NK-92 treated with Interleukin-12 subunit alpha and Interleukin-12 subunit beta, amount 100 ng/mL, for 24 hours (cell line): ENCODE measurements at places on chromosomes 4 and X.

DNA sequence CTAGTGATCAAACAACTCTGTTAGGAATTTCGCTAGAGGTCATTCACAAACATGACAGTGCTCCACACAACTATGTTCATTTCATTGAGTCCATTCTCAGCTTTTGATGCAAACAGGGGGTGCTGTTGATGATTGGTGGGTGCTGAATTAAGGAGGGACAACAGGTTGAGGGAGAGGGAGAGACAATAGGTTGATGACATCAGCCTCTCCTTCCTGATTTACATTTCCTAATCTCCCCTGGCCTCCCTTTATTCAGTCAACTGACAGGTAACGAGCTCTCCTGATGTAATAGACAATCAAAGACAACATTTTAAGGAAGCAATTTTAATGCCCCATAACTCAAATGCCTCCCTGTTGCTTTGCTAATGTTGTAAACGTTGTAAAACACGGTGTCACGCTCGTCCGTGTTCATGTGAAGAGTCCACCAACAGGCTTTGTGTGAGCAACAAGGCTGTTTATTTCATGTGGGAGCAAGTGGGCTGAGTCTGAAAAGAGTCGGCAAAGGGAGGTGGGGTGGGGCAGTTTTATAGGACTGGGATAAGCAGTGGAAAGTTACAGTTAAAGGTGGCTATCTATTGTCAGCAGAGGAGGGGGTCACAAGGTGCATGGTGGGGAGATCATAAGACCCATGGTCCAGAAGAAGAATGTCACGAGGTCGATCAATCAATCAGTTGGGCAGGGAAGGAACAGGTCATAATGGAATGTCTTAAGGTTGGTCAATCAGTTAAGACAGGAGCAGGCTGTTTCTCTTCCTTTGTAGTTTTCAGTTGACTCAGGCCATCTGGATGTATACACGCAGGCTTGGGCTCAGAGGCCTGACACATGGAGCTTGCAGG, 4.8 kb upstream of the GAR1 start:
- DNase-seq: no peak

DNA sequence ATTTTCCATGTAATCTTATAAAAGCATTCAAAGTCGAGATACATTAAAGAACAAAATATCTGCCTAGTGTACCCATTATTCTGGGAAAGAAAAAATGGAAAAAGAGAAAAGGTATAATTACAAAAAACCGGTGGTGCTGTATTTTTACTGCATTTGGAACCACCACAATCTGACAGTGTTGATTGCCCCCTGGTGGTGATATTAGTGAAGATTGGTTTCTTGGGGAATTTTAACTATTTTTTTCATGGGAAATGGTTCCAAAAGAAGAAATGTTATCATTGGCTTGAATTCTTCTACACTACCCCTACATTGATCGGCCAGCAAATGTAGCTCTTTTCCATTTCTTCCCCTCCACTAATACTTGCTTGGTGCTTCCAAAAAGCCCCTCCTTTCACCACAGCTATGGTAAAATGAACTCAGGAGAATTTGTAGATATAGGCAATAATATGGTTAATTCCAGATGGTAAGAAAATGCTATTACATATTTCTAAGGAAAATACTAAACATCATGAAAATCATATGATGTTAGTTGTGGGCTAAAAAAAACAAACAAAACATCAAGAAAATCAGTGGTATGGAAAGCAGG, 50.0 kb downstream of the COX18 start:
- no peak for DNase-seq

GRCh38 chrX:68084765-68085164, 348.5 kb downstream of the OPHN1 start:
- no peak for DNase-seq

DNA sequence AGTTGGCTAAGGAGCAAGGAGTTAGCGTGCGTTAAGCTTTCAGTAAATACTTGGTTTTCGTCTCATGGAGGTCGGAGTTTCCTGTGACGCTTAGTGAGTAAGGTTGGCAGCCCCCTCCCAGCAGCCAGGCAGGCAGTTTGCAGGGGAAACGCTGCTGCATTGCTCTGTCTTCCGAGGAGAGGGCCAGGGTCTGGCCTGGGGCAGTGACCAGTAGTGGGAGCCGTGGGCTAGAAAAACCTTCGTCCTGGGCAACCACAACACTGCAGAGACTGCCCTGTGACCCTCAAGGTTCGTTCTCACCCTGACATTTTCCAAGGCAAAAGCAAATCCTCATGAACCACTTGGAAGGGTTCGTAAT, 432 bp downstream of the TMEM175 start:
- no peak for DNase-seq

GRCh38 chr4:105174098-105174497, 27.4 kb downstream of the TET2 start:
- no peak for DNase-seq

DNA sequence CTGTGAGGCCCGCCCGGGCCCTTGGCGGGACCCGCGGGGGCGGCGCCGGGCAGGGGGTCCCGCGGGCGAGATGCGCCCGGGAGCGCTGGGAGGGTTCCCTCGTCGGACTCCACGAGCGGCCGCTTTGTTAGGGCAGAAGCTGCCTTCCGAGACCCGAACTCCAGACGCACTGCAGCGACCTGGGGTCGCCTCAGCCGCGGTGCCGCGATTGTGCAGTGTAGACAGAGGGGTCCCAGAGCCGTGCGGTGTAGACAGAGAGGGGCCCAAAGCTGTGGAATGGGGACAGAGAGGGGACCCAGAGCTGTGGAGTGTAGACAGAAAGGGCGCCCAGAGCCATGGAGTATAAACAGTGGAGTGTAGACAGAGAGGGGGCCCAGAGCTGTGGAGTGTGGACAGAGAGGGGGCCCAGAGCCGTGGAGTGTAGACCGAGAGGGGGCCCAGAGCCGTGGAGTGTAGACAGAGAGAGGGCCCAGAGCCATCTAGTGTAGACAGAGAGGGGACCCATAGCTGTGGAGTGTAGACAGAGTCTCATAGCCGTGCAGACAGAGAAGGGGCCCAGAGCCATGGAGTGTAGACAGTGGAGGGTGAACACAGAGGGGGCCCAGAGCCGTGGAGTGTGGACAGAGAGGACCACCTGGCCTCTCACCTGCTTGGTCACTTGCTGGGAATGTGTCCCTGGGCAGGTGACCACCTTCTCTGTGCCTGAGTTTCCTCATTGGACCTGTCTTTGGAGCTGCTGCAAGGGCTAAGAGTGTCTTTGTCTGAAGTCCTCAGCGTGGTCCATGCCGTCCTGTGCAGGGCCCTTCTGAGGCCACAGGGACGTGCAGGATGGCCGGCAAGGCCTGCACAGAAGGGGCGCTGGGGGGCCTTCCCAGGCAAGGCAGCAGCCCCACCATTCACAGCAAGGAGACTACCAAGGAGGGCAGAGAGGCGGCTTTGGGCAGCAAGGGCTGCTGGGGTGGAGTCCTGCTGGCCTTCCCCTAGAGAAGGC, 875 bp downstream of the RGS12 start:
- no peak for DNase-seq

GRCh38 chrX:123814343-123814742, 45.5 kb upstream of the XIAP start:
- no peak for DNase-seq

DNA sequence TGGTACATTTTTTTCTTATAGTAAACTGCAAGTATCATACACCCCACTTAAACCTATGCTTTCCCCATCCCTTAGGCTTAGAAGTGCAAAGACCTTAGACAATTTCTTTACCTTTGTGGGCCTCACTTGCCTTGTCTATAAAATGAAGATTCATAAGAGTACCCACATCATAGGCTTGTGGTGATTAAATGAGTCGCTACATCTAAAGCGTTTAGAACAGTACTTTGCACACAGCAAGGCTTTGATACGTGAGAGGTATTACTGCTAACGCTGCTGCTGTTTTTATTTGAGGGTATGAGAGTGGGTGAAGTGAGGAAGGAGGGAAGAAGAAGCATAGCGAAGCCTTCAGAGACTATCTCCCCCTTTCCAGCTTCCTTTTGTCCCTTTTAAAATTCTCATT, 87.8 kb upstream of the RPS6KA3 start:
- DNase-seq: no peak

DNA sequence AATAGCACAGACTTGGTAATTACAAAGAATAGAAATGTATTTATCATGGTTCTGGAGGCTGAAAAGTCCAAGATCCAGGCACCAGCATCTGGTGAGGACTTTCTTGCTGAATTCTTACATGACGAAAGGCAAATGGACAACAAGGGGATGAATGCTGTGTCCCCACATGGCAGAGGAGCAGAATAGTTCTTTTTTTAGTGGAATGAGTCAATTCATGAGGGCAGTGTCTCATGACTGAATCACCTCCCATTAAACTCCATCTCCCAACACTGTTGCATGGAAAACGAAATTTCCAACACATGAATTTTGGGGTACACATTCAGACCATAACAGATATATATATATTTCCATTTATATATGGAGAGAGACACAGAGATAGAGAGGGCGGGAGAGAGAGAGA, 628.3 kb downstream of the TRIML1 start:
- no peak for DNase-seq

GRCh38 chr4:10715696-10716095, 31.1 kb upstream of the CLNK start:
- no peak for DNase-seq

GRCh38 chr4:113169368-113169767, 119.9 kb downstream of the ANK2 start:
- DNase-seq: no peak

- no peak for DNase-seq
Measured at GRCh38 chrX:148530464-148531077, 30.2 kb downstream of the AFF2 start.

DNA sequence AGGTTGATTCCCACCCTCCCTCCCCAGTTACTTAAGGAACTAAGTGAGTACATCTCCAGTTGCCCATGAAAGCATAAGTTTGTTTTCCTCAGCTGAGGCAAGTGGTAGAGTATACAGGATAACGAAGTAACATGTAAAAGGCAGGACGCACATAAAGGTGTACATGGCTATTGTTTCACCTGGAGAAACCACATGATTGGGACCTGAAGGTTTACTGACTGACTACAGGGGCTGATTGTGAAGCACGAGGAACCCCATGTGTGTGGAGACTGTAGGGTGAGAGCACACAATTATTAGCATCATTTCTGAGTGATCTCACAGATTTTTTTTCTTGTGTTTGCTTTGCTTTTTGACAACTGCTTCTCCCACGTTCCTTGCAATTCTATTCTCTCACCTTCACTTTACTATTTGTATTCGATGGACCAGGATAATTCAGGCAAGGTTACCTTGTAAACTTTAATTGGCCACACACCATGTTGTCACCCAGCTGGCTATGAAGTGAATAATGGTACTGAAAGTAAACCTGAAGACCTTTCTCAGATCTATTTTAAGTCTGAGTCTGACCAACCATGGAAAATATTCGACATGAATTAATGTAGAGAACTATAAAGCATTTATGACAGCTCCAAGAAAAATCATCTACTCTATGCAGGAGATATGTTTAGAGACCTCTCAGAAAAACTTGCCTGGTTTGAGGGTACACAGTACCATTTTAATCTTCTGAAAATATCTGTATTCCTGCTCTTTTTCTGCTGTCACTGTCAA, 102.5 kb upstream of the MYOZ2 start:
- no peak for DNase-seq

- no peak for DNase-seq
Measured at GRCh38 chr4:188194421-188194820, 55.2 kb downstream of the TRIML1 start.

DNA sequence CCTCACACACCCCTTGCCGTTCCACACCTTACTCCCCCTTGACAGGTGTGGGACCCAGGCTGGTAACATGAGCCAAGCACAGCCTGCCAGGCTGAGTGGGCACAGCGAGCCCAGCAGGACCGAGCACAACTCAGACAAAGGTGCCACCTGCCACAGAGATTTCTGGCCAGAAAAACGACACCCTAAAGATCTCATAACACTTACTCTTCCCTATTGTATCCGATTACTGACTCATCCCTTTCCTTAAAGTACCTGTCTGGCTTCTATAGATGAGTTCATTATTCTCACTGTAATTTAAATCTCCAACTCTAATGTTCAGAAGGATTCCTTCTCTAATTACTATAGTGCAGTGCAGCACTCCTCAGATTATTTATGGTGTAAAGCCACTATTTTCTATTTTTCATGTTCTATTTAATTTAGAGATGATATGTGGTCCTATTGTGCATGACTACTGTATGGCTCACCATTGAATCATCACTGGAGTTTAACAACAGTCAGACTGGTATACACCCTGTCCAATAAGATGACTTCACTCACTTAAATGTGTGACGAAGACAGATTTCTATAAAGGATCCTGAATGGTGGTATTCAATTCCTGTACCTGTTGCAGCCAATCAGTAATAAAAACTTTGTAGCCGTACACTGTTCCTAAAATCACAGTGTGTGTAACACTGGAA, 7.6 kb upstream of the SYTL5 start:
- no peak for DNase-seq

GRCh38 chr4:10703156-10703555, 18.6 kb upstream of the CLNK start:
- no peak for DNase-seq

DNA sequence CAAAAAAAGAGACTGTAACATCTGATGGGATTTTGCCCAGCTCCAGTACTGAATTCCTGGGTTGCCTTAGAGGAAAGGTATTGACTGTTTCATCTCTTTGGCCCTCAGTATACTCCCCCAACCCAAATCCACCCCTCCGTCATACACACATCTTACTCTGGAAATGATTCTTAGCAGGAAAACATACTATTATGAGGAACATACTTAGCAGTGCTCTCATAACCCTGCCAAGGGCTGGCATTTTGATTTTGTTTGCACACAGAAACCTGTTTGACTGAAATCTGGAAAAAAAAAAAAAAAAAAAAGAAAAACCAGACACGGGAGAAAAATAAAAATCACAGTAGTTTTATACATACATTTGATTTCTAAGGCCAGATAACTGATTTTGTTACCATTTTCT, 19.4 kb upstream of the AR start:
- DNase-seq: no peak

DNA sequence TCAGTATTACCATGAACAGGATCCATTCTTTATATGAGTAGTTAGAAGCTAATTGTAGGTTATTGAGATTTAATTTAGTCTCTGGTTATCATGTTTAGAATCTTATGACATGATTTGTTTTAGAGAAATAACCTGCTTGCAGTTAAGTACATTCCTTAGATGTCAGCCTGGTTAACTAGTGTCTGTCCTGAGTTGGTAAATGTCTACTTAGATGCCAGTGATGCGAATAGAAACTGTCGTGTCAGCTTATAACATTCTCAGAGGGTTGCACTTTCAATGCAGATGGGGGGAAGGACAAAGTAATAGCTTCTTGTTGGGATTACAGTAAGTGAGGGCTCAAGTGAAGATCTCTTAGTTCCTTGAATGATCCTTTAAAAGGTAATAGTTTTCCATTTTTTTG, 227.8 kb upstream of the SPRY1 start:
- no peak for DNase-seq
